ENCODE measurements at places on chromosomes 2 and 18. TPM values are rescaled to one million over a fixed set of nuclear protein-coding genes. Genes with fewer than 3 reads are reported as not detected.

The GALNT13 gene
- 4.2 TPM for total RNA-seq

The KCNJ3 gene
- not detected for total RNA-seq

The SPOPL gene
- total RNA-seq = 25.9 TPM

The NYAP2 gene
- total RNA-seq = not detected

The ALPG gene
- total RNA-seq = not detected

The RGPD8 gene
- 28.8 TPM for total RNA-seq

The CROCC2 gene
- total RNA-seq = not detected

The UGT1A5 gene
- not detected for total RNA-seq

The WDR7 gene
- 22.0 TPM for total RNA-seq

The TMEM237 gene
- total RNA-seq = 42.1 TPM

The PARD6G gene
- total RNA-seq = 1.6 TPM

The MAP3K19 gene
- not detected for total RNA-seq

The ZSWIM2 gene
- total RNA-seq = not detected

The DIPK1C gene
- total RNA-seq = not detected

The CPS1 gene
- total RNA-seq = 12.8 TPM

The NTSR2 gene
- total RNA-seq = not detected
